ENCODE measurements at places on chromosomes 3 and 15.

DNA sequence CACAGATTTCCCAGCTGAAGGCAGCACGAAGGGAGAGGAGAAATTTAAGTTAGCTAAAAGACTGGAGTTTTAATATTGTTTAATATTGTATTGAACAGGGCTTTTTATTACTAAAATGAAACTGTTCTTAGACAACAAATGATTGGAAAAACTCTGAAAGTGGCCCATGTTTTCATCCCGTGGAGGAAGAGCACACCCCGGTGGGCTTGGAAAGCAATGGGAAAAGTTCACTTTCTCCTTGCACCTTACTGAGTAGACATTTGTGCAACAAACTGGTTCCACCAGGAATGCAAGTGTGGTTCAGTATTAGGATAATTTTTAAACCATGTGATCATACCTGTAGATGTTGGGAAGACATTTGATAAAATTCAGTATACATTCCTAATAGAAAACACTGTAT lies 8.2 kb upstream of the ESYT3 start:
- DNase-seq, result no peak

DNA sequence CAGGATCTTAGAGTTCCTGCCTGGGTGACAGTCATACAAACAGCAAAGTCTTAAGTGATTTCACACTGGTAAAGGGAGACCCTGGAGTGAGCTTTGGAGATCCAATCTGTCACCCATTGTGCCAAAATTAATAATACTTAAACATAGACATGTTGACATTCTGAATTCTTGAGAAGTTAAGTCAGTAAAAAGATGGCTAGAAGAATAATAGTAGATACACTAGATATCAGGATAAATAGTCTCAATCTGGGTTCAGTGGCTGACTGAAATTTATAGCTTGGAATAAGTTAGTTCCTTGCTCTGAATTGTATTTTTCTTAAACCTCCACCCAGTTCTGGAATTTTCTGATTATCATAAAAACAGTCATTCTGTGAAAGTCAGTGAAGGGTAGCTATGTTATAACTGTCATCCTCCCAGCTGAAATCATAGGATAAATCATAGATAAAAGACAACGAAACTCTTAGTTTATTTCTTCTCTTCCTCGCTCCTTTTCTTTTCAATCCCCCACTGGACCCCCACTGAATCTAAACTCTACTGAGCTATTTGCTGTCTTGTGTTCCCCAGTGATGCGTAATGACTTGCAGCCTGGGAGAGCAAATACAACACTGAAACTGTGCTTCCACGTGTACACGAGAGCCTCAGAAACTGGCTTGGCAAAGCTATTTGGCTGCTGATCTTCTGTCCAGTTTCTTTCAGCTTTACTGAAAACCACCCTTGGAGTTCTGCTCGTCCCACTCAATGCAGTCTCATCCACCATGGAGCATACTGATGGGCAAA lies 175.4 kb upstream of the TP63 start:
- no peak for DNase-seq

GRCh38 chr3:167895178-167895577 lies 159.7 kb downstream of the SERPINI1 start:
- no peak for DNase-seq

- no peak for DNase-seq
Measured at GRCh38 chr15:38391191-38391590, 62.7 kb upstream of the FAM98B start.

GRCh38 chr3:73069187-73069586 lies 7.7 kb downstream of the EBLN2 start:
- no peak for DNase-seq

DNA sequence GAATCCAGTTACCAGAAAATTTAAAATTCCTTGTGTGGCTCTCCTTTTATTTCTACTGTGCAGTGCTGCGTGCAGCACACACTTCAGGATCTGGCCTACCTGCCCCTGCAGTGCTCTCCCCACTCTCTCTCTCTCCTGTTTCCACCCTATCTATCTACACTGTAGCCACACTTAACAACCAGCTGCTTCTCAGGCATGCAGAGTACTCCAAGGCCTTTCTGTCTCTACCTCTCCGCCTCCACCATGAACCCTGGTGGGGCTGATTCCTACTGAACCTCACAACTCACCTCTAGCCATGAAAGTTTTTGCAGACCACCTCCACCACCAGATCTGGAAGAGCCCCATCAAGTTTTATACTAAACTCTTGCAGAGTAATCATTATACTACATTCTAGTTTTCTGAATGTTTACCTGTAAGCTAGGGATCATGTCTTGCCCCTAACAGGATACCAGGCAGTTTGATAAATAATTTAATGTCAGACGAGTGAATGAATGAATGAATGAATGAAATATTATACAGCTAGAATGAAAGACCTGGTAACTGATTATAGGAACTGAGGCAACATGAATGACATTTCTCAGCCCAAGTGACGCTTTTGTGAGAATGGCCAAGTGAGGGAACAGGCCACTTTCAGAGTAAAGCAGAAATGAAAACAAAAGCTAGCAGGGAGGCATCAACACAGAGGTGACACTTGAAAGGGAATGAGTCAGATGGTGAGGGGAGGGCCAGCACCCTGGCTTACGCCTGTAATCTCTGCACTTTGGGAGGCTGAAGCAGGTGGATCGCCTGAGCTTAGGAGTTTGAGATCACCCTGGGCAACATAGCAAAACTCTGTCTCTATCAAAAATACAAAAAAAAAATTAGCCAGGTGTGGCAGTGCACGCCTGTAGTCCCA lies 363.5 kb downstream of the FOXP1 start:
- DNase-seq, result no peak

GRCh38 chr3:147417551-147418295 lies 8.6 kb downstream of the ZIC1 start:
- DNase-seq, result no peak

DNA sequence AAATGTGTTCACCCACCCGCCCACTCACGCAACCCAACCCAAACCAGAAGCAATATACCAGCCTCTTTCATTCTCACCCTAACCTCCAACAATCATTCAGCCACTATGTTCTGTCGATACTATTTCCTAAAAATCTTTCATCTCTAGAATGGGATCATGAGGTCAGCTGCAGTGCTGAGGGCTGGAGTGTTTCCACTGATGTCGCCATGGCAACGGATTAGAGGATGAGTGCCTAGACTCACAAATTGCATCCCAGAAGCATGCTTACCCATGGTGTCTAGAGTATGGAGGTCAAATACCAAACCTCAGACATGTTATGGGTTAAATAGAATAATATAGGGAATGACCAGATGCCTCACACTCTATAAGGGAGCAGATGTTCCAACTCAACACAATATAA lies 138.5 kb downstream of the GABRB3 start:
- DNase-seq, result no peak

GRCh38 chr3:110815008-110815583 lies 256.5 kb upstream of the NECTIN3 start:
- DNase-seq, result no peak

- no peak for DNase-seq
Measured at GRCh38 chr3:87478716-87479115, 202.3 kb upstream of the POU1F1 start.

GRCh38 chr15:92603278-92603677 lies 52.3 kb downstream of the FAM174B start:
- DNase-seq, result no peak

DNA sequence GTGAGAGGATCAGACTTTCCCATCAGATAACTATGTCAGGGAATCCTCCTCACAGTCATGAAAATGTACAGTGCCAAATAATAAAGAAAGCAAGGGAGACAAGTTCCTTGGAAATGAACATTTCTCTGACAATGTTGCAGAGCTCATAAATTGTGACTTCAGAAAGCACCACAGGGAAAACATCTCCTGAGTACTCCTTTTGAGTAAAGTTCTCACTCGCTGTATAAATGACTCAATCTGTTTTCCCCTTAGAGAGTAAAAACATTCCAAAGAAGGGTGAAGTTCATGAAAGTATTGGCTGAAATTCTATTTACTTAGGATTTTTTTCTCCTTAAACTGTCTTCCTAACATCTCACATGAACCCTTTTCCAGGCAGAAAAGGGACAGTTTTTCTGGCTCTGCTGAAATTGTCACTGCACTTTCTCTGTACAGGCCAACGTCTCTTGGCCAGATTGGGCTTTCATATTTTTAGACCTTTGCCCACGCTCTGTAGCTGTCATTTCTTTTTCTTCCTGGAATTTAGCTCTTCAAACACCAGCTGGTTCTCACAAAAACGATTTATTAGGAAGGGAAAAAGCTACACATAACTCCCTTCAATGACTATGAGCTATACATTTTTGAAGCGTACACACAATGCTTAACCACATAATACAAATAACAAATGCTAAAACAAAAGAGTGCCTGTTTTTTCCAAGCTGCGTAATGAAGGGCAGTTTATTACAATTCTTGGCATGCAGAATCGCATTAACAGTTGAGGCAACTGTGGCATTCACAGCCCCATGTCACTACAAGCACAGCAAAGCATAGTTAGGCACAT lies 216.1 kb downstream of the ATP8B4 start:
- DNase-seq, result no peak

DNA sequence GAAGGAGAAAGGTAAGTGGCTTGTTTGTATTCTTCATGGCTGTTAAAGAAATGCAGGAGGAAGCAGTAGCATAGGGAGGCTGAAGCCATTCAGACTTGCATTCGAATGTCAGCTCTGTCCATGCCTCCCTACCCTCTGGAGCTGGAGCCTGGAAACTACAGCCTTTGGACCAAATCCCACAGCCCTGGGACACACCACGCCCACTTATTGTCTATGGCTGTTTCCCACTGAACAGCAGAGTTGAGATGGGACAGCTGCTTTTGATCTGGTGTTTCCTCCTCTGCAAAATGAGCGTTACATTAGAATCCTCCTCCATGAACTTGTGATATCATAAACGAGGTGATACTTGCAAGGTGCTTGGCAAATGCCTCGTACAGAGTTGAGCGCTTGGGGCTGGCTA lies 3.6 kb downstream of the FAM107A start:
- DNase-seq, result no peak

GRCh38 chr3:80192936-80193335 lies 425.1 kb upstream of the ROBO1 start:
- no peak for DNase-seq

GRCh38 chr3:40265181-40265580 lies 44.3 kb upstream of the EIF1B start:
- no peak for DNase-seq

GRCh38 chr15:50633653-50634052 lies 52.9 kb downstream of the TRPM7 start:
- no peak for DNase-seq

GRCh38 chr3:71075494-71075893 lies 508.0 kb downstream of the FOXP1 start:
- no peak for DNase-seq

DNA sequence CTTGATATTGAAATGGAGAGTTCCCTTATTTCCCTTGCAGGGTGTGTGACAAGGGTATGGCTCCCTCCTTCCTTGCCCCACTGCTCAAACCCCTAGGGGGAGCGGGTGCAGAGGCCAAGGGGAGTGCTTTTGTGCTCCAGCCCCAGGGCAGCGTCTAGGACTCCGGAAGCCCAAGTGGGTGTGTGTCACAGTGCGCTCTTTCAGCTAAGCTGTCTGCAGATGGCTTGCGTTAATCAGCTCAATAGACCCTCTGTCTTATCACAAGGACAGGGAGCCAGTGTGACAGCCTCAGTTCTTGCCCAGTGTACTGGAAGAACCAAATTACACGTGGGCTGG lies 523.6 kb upstream of the LMCD1 start:
- DNase-seq, result no peak

- no peak for DNase-seq
Measured at GRCh38 chr3:148816427-148816826, 11.2 kb upstream of the CPB1 start.

DNA sequence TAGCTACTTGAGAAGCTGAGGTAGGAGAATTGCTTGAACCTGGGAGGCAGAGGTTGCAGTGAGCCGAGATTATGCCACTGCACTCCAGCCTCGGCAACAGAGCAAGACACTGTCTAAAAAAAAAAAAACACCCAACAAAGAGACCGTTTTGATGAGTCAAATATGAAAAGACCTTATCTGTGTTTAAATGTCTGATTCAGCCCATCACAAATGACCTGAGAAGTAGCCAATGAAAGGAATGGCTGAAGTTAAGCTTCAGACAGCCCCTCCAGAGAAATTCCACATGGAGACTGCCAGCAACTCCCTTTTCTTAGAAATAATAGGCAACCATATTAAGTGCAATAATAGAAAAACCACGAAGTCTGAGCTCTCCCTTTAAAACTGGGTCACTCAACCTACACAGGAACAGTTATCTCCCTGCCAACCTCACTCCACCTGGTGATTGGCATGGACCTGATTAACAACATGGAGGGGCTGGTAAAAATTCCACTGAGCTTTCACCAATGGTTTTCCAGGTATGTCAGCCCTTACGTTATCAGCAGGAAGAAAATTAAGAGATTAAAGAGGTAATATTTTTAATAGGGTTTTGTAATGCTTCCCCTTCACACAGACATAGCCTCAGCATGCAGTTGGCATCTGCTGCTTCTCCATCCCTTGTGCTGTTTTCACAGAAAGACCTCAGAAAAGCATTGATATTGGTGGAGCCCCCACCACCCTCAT lies 238.1 kb upstream of the STT3B start:
- DNase-seq, result no peak

DNA sequence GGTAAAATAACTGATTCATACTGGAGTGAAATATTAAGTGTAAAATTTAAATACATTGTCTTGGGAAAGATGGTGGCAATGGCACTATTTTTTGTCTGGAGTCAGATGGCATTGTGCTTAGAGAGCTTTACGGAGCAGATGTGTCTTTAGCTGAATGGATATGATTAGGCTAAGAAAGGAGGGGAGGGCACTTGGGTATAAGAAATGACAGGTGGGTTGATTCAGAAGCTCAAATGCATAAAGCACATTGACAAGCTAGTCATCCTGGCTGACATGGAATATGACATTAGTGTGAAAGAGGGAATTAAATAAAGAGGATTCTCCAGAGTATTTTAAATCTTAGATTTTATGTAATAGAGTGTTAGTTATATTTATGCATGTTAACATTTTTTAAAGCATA lies 570.1 kb upstream of the CBLB start:
- no peak for DNase-seq

DNA sequence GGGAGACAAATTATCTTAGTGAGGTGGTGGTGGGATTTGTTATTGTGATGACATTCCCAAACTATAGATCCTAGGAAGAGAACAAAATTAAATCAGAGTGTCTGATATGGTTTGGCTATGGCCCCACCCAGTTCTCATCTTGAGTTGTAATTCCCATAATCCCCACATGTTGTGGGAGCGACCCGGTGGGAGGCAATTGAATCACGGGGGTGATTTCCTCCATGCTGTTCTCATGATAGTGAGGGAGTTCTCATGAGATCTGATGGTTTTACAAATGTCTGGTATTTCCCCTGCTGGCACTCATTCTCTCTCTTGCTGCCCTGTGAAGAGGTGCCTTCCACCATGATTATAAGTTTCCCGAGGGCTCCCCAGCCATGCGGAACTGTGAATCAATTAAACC lies 62.0 kb downstream of the RPL22L1 start:
- no peak for DNase-seq

GRCh38 chr15:101256757-101257156 lies 4.9 kb upstream of the CHSY1 start:
- DNase-seq, result no peak
